ENCODE measurements at places on chromosomes 2 and 18.

GRCh38 chr18:64618390-64618789 is 469.5 kb upstream of the LINC00305 start:
- no peak for DNase-seq

GRCh38 chr2:53969968-53970723 is 647 bp downstream of the PSME4 start:
- peak; percentile 39 for DNase-seq

DNA sequence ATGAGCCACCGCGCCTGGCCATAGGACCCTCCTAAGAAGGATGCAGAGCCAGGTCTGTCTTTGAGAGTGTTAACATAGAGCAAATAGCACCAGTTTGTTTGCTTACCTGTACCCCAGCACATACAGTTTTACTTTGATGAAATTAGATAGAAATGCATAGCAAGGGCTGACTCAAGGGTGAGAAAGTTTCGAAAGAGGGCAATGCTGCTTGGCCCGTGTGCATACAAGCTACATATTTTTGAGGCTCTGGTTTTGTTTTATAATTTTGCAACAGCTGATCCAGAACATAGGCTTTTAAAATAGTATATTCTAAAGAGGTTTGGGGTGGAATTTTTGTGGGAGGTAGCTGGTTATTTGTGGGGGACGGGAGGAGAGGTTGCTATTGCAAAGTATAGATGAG is 151.7 kb downstream of the MCFD2 start:
- no peak for DNase-seq

GRCh38 chr2:138503652-138504051 is 2.1 kb downstream of the SPOPL start:
- no peak for DNase-seq

- no peak for DNase-seq
Observed at GRCh38 chr2:112166806-112167499, 28.8 kb downstream of the FBLN7 start.

GRCh38 chr2:50722776-50723175 is 309.2 kb downstream of the NRXN1 start:
- DNase-seq, result no peak

GRCh38 chr2:27255187-27255586 is 7.7 kb downstream of the SLC30A3 start:
- DNase-seq, result no peak

DNA sequence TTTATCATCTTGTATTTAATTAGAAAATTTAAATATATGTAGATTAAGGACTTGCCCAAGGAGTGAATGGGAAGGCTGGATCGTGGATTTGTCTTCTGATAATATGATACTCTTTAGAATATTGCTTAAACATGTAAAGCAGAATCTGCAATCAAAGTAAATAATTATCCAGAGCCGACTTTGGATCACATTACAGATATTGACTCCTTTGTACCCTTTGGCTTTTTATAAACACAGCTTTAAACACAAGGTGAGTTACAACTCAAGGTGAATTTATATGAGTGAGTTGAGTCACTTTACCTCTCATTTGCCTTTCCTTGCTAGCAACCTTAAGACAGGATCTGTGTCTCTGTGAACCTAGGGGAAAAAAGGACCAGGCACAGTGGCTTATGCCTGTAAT is 37.7 kb upstream of the SLC25A52 start:
- DNase-seq, result no peak

GRCh38 chr2:165952085-165952484 is 1.5 kb downstream of the TTC21B start:
- no peak for DNase-seq

All from NCI-H1105 treated with DMSO at 0.1 percent for 48 hours (cell line).